ENCODE measurements at places on chromosomes 16 and 17.

GRCh38 chr16:11682655-11683096 lies 14.4 kb downstream of the SNN start:
- DNase-seq: no peak

GRCh38 chr17:10048629-10049350 lies 143.7 kb upstream of the RCVRN start:
- no peak for DNase-seq

DNA sequence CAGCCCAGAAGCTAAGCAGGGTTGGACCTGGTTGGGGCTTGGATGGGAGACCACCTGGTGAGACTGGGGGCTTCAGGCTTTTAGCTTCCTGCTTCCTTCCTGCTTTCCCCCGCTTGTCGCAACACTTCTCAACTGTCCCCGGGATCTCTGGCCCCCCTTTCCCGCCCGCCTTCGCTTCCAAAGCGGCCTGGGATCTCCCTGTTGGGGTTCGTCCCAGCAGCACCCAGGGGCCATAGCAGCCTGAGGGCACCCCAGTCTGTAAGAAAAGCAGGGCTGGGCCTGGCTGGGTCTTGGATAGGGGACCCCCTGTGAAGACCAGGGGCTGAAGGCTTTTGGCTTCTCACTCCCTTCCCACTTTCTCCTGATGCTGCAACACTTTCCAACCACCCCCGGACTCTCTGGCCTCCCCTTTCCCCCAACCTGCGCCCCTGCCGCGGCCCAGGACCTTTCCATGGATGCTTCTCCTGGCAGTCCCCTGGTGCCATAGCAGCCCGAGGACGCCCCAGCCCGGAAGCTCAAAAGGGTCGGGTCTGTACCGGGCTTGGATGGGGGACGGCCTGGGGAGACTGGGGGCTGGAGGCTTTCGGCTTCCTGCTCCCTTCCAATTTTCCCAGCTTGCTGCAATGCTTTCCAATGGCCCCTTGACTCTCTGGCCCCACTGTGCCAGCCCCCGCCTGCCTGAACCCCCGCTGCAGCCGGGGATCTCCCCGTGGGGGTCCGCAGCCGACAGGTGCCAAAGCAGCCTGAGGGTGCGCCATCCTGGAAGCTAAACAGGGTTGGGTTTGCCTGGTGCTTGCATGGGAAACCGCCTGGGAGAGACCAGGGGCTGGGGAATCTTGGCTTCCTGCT lies 2276.2 kb downstream of the TP53TG3F start:
- no peak for DNase-seq

DNA sequence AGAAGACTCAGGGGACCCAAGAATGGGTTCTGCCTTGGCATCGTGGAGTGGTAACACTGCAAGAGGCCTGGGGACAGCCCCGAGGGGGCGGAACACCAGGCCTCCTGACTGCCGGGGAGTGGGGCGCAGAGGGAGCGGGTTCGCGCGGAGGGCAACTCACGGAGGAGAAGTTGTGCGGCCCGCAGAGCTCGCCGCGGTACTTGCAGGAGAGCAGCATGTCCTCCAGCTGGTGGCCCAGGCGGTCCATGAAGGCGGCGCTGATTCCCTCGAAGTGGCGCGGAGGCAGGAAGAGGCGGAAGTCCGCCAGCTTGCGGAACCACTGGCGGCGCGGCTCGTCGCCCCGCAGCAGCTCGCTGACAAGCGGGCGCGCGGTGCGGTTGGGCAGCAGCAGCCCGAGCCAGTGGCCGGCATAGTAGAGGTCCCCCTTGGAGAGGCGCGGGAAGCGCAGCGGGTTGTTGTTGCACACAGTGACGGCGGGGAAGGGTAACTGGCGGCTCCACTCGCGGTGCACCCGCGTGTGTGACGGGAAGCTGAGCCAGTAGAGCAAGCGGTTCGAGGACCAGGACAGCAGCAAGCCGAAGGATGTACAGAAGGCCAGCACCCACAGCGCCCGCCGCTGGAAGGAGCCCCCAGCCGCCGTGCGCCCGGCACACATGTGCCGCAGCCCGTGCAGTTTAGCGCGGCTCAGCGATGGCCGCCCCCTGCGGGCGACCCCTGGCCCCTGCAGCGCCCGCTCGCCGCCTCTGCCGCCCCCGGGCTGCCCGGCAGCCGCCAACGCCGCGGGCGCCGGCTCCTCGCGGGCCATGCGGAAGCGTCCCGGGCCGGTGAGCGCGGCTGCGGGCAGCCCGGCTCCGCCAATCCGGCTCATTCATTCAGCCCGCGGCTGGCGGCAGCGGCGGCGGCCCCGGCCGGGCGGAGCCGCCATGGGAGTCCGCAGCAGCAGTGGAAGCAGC lies 1.6 kb downstream of the ASIC2 start:
- no peak for DNase-seq

- DNase-seq: no peak
Measured at GRCh38 chr17:1371893-1372590, 28.0 kb downstream of the YWHAE start.

DNA sequence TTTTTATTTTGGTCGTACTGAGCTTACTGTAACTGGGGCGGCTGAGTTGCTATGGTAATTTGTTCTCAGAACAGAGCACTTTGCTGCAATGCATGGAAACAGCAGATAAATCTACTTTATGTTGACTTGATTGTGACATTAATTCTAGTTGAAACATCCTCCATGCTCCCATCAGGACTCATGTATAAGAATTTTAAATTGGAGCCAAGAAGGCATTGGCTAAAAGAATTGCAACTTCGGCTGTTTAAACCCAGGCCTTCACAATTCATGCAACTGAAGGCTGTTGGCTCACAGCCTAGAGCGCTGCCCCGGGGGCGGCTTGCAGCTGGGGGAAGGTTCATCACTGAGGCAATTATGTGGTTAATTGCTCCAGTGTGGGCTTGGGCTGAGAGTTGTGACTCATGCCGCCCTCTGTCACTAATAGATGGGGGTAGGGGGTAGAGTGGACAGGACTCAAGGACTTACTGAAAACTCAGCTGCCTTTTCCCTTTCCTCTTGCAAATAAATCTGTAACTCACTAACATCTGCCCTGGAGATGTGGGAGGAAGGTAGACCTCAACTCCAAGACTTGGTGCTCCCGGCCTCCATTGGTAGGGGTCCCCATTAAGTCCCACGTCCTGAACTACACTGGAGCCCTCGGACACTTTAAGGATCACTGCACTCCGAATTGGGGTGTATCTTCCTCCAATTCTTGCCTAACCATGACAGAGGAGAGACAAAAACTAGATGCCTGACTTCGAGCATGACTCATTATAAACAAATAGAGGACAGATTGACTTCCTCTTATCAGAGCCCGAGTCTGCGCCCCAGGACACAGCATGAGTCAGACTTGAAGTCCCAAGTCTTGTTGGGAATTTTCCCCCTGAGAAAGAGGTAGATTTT lies 37.5 kb downstream of the ERCC4 start:
- DNase-seq: no peak

- DNase-seq: no peak
Measured at GRCh38 chr17:17480593-17481148, 3.9 kb downstream of the MED9 start.

- no peak for DNase-seq
Measured at GRCh38 chr17:58996968-58997367, 109.7 kb downstream of the TRIM37 start.

- DNase-seq: no peak
Measured at GRCh38 chr17:34398990-34399389, 36.0 kb upstream of the CCL1 start.

- no peak for DNase-seq
Measured at GRCh38 chr17:16129441-16130205, 85.7 kb downstream of the NCOR1 start.

DNA sequence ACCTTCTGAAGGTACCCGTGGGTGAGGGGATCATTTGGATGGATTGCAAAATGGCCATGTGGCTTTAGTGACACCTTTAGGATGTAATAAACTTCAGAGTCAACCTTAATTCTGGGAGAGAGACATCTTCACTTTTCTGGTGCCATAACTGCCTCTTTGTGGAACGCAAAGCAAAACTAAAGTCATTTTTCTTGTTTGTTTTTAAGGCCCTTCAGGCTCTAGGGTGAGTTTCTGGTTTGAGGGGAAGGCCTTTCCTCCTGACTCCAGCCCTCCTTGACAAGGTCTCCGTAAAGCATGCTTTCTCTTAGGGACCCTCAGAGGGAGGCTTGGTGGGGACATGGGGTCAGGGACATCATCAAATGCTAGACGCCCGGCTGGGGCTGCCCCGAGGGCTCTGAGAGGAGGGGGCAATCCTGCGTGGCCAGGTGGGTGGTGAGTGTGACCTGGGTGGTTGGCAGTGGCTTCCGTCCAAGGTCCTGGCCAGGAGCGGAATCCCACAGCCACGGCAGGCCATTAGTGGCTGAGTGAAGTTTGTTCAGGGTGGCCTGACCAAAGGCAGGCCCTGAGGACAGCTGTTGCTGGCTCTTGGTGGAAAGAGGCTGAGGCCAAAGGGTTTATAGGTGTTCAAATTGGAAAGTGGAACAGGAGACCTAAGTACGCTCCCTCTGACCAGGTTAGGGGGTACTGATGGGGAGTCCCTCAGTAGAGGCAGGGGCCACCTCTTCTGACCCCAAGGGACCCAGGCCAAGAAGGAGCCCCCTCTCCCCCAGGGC lies 112.2 kb downstream of the METRNL start:
- no peak for DNase-seq

DNA sequence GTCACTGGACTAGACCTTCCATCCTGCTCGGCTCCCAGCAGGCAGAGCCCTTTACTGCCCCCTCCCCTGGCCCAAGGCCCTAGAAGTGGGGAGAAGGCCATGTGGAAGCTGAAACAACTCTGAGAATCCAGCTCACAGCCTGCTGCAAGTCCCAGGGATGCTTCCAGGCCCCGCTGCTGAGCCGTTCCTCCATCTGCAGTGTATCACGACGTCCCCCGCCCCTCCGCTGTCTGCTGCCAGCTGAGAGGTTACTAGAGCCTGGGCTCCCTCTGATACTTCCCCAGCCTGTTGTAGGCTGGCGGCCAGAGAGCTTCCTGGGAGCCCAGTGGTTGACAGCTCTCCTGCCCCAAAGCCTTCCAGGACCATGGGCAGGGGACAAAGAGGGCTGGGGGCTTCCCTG lies 118.2 kb downstream of the MGAT5B start:
- no peak for DNase-seq

- DNase-seq: no peak
Measured at GRCh38 chr16:60329108-60329507, 1595.0 kb upstream of the GOT2 start.

DNA sequence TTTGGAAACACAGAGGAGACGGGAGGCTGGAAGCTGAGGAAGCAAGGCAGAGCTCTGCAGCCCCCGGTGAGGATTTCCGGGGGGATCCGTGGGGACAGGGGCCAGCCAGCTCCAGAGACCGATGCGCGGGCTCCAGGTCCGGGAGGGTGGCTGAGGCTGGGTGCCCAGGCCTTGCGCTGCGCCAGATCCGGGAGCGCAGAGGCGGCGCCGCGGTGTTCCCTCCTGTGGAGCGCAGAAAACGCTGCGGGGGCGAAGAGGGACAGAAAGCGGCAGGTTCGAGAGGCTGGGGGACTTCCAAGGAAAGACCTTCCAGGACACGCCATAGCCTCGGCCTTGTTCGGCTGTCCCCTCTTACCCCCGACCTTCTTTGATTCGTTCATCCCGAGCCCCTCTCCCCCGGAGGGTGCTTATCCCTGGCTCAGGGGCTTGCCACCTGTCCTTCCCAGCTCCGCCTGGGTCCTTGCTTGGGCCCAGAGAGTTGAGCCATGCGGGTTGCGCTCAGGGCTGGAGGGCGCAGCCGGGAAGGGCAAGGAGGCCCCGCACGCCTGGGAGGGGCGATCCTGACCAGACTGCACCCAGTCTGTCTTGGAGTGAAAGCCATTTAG lies 697 bp upstream of the SHISA9 start:
- DNase-seq: no peak

DNA sequence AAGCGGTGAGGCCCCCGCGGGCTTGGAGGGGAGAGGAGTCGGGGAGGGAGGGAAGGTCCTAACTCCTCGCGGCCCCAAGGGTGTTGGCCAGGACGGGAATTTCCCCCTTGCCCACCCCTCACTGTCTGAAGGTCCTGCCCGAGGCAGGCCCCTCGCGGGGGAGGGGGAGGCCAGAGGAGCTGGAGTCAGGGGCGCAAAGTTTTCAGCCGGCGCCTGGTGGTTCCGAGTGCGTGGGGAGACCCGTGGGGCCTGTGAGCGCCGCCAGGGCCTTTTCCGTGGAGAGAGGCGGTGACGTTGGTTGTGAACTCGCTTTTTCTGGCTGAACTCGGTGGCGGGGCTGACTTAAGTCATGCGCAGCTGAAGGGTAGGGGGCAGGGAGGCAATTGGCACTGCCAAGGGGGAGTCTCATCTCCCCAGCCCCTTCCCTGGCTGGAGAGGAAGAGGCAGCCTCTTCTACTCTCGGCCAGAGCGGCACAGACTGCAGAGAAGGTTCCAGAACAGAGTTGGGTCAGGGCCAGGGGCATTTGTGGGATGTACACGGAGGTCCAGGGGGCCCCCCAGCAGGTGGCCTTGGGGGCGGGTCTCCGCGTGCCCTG lies 1.5 kb downstream of the CACNA1H start:
- no peak for DNase-seq

DNA sequence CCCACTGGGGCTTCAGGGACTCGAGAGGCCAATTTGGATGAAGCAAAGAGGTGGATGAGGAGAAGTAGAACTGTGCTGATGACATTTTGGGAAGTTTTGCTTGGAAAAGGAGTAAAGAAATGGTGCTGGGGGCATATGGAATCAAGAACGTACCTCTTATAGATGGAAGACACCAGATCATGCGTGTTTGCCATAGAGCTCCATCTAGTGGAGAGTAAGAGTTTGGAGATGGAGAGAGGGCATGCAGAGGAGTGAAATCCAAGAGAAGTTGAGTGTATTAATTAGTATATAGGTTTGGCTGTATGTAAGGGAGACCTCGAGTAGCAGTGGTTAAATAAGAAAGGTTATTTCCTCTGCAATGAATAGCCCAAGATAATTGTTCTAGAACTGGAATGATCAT lies 56.0 kb downstream of the SHISA6 start:
- no peak for DNase-seq

DNA sequence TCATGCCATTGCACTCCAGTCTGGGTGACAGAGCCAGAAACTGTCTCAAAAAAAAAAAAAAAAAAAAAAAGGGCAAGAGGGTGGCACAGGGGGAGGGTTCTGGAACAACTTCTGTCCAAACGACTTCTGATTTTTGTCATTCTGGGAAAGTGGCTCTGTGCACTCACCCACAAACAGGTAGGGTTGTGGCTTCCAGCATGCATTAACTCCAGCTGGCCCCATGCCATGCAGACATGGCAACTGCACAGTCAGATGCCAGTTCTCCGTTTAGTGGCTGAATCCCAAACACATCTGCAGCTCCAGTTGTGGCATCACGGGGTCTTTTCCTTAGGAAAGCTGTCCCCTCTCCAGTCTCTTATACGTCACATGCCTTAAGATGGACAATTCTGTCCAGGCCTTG lies 30.3 kb downstream of the B4GALNT2 start:
- DNase-seq: no peak

DNA sequence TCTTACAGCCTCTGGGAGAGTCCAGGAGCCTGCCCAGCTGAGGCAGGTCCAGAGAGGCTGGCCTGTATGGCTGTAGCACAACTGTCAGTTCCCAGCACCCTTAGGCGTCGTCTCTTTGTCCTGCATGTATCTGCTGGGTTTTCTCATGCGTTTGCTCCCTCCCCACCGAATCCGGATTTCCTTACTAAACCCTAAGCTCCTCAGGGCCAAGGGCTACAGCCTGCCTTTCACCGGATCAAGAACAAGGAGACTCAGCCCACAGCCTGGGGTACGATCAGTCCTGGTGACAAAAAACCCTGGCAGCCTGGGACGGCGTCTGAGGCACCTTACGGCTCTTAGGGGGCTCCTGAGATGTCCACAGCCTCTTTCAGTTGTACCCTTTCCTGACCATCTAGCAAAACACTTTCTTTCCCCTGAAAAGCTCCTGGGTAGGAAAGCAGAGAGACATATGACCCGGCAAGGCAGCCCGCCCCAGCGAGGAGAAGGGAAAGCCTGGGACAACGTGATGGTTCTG lies 12.2 kb downstream of the HIC1 start:
- DNase-seq: no peak

- no peak for DNase-seq
Measured at GRCh38 chr17:52156576-52157570, 1.6 kb downstream of the CA10 start.

Measured in NCI-H1048 (cell line).